ENCODE measurements at places on chromosomes 13 and 19.

GRCh38 chr19:21698215-21698614, 69.2 kb downstream of the ZNF100 start:
- no peak for DNase-seq

- DNase-seq, result no peak
Measured at GRCh38 chr19:49469828-49470614, 4.0 kb upstream of the FLT3LG start.

- no peak for DNase-seq
Measured at GRCh38 chr13:79614250-79614918, 133.4 kb downstream of the NDFIP2 start.

GRCh38 chr13:48492096-48492440, 40.8 kb downstream of the RCBTB2 start:
- no peak for DNase-seq

- DNase-seq, result no peak
Measured at GRCh38 chr13:46278474-46278873, 66.7 kb downstream of the LRRC63 start.

GRCh38 chr19:42281146-42281826, 12.2 kb downstream of the CIC start:
- no peak for DNase-seq

- DNase-seq, result no peak
Measured at GRCh38 chr19:384799-385169, 24.2 kb downstream of the C2CD4C start.
